ENCODE measurements at places on chromosomes 7 and 10.

- no peak for DNase-seq
Observed at GRCh38 chr10:34899161-34899560, 84.1 kb upstream of the PARD3 start.

DNA sequence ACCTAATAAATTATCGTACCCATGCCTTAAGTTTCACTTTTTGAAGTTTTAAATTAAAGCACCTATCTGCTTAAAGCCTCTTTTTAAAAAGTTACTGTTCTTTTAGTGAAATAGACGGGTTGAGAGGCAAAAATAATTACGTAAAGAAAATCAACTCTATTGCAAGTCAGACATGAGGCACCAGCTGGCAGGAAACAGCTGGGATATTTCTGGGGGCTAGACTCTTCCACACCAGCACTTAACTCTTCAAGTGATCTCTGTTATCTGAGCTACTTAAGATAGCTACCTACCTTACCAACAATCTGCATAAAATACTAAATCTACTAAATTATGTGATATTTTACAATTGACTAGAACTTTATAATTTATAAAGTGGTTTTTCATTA is 35.8 kb downstream of the GBF1 start:
- no peak for DNase-seq

GRCh38 chr7:98870807-98871491 is 1.1 kb upstream of the TMEM130 start:
- DNase-seq = no peak

GRCh38 chr10:127368101-127368500 is 171.7 kb upstream of the INSYN2A start:
- DNase-seq = no peak

DNA sequence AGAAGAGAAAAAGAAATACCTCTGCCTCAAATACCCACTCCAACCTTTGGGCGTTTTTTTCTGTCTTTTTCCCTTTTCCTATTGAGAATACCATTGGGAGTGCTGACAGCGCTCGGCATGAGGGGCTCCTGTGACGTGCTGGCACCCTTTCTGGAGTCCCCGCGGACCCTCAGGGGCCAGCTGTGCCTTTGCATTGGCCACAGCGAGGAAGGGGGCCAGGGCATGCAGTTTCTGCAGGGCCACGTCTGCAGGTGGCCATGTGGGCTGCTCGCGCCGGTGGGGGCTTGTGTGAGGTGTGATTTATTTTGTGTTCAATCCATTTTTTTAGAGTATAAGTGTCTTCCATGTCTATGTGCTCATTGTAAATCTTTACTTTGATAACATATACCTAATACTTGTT is 57.4 kb downstream of the INPP5A start:
- no peak for DNase-seq

DNA sequence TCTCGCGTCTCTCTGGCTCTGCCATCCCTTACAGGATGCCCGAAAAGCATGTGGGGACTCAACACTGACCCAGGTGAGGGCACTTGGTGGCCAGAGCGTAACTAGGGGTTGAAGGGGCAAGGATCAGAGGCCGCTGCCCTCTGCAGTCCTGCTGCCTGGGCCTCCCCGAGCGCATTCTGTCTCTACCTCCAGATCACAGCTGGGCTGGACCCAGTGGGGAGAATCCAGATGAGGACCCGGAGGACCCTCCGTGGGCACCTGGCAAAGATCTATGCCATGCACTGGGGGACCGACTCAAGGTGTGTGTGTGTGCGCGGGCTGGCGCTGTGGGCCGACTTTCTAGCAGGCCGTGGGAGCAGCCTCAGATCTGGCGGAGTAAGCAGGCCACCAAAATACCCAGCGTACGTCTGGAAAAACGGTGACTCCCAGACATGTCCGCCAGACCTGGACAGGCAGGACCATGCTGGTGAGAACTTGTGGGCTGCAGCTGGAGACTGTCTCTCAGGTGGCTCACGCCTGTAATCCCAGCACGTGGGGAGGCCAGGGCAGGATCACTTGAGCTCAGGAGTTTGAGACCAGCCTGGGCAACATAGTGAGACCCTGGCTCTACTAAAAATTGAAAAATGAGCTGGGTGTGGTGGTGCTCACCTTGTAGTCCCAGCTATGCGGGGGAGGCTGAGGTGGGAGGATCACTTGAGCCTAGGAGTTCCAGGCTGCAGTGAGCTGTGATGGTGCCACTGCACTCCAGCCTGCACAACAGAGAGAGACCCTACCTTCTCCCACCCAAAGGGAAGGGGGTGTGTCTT is 3.2 kb downstream of the GNB2 start:
- no peak for DNase-seq

Data from kidney glomerular epithelial cell (primary cell).